NCI-H1092 treated with DMSO at 0.1 percent for 48 hours (cell line): ENCODE measurements at places on chromosomes 2 and 18.

DNA sequence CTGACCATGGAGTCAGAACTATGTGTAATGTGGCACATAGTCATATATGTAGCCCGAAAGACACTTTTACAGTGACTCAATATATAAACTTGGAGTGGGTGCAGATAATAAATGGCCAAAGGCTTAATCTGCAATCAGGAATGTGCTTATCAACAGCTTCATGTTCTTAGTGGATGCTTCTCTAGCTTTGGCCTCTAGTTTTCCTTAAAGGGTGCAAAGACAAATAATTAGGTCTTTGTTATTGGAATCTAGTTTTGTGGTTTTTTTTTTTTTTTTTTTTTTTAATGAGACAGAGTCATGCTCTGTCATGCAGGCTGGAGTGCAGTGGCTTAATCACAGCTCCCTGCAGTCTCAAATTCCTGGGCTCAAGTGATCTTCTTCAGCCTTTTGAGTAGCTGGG, 625.6 kb downstream of the EPHA4 start:
- DNase-seq, result no peak

- no peak for DNase-seq
These were observed 112.0 kb downstream of the EXOC6B start for GRCh38 chr2:72713857-72714256.

GRCh38 chr2:42922790-42923579, 130.6 kb upstream of the HAAO start:
- no peak for DNase-seq

DNA sequence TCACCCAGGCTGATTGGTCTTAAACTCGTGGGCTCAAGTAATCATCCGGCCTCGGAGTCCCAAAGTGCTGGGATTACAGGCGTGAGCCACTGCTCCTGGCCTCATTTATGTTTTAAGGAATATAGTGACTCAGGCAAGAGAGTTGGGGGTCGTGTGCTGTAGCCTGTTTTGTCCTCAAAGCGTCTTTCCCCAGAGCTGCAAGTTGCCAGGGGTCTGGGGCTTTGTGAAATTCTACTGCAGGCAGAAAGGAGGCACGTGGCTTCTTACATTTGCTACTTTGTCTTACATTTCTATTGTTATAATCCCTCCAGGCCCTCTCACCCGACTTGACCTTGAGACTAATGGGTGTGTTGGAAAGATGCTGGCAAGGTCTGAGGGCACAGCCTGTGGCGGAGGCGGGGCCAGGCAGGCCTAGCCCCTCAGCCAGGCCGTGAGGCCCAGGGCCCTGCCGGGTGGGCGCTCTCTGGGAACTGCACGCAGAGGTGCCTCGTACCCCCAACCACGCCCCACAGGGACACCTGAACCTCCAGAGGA, 85.8 kb upstream of the NDUFV2 start:
- no peak for DNase-seq

GRCh38 chr2:198084156-198084555, 279.8 kb downstream of the PLCL1 start:
- DNase-seq, result no peak

- no peak for DNase-seq
These were observed 409.1 kb downstream of the TNS1 start for GRCh38 chr2:217593732-217594131.

- no peak for DNase-seq
These were observed 135.5 kb downstream of the COMMD1 start for GRCh38 chr2:62040926-62041325.

DNA sequence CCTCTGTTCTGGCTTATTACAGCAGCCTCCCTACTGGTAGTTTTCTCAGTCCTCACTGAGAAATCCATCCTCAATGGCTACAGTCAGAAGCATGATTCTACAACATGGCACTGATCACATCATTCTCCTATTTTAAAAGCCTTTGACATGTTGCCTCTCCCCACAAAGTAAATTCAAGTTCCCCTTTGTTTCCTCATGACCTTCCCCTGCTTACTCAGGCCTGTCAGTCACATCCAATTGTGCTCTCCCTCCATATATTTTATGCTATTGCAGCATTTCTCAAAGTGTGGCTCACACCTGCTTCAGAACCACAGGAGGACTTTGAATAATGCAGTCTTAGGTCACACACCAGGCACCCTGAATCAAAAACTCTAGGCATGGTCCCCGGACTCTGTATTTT, 124.6 kb downstream of the SPOPL start:
- DNase-seq, result no peak

DNA sequence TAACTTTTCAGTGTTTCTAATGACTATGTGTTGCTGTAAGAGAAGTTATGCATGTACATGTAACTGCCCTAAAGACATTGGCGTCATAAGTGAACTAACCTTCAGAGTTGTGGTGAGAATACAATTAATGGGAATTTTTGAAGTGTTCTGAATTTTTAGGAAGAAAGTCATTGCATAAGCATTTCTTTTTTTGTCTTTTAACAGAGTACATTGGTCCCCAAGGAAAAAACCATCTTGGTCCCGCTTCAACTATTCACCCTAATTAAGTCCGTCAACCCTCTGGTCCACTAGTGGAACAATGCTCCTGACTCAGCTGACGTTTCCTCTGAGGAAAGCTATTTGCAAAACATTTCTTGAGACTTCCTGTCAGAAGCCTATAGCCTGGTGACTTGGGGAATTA, 41.1 kb upstream of the VIT start:
- DNase-seq, result no peak

DNA sequence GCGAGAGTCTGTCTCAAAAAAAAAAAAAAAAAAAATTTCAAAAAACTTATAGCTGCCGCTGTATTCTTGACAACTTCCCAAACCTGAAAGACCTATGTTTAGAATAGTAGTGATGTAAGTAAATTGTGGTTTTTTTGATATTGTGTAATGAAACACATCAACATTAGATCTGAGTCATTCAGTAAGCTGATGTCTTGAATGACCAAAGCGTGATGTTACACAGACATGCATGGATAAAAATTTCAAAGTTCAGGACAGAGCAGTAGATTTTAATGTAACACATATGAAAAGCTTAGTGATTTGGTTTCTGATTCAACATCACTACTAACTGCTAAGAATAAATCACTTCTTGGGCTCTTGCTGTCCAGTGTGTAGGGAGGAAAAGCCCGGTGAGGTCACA, 69.3 kb upstream of the MEX3C start:
- no peak for DNase-seq

GRCh38 chr2:19462256-19462645, 103.8 kb upstream of the OSR1 start:
- no peak for DNase-seq

DNA sequence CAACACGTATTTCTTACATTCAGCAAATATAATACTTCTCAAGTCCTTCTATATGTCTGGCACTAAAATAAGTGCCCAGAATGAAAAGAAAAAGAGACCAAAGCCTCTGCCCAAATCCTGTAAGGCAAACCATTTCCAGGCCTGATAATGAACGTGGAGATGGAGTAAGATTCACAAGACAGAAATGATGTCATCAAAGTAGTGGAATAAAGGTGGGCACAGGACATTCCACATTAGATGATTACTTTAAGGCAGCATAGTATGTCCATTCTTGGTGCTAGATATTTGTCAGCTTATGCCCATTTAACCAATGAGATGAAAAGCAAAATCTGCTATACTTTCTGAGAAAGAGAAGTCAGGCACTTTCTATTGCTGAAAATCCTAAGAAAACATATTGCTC, 38.5 kb downstream of the CNTNAP5 start:
- no peak for DNase-seq

DNA sequence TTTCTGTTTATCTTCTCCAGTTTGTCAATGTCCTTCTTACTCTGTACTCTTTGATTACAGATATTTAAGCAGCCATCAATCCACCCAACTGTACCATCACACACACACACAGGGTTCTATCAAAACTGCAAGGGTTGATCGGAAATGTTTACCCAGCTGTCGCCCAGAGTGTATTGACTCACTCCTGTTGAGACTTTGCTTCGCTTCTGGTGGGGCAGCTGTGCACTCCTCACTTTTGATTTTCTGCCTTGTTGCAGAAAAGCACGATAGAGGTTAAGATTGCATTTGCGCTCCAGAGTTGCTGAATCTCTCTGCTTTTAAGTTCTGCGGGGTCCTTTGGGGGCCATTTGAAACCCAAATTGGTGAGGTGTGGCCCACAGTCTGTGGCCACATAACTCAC, 216.2 kb downstream of the SETBP1 start:
- peak; percentile 97 for DNase-seq

GRCh38 chr2:228987441-228988155, 283.5 kb downstream of the PID1 start:
- DNase-seq, result no peak

DNA sequence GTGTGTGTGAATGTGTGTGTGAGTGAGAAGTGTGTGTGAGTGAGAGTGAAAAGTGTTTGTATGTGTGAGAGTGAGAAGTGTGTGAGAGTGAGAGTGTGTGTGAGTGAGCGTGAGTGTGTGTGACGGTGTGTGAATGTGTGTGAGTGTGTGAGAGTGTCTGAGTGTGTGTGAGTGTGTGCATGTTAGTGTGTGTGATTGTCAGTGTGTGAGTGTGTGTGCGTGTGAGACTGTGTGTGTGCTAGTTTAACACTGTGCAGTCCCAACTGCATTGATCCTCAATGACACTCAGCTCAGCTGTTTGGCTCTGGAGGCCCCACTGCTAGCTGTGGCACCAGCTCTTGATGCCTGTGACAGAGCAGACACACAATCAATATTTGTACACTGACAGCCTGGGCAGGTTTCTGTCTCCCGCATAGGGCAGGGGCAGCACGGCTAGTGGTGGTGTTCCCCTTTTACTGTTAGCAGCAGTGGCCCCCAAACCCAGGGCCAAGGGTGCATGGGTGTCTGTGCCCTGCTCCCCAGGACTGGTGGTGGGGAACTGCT, 135.0 kb downstream of the INHBB start:
- DNase-seq, result no peak

DNA sequence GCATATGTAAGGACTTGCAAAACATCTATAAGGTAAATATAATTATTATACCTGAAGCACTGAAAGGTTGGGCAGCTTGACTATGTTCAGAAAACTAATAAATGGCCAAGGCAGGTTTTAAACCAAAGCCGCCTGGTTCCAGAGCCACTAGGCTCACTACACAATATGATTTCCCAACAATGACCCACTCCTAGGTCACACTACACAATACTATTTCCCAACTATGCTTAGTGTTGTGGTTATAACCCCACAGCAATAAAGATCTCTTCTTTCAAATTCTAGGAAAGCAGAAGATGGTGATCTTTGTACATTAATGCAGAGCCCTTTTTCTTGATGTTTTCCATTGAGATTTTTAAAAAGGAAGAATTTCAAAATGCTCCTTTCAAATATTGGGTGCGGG, 180.4 kb downstream of the CYRIA start:
- DNase-seq, result no peak

- no peak for DNase-seq
These were observed 17.5 kb downstream of the SERTAD2 start for GRCh38 chr2:64635976-64636911.

- DNase-seq, result no peak
These were observed 18.8 kb upstream of the DTNB start for GRCh38 chr2:25692143-25692542.

GRCh38 chr18:6951336-6952090, 166.1 kb downstream of the LAMA1 start:
- DNase-seq, result no peak

- DNase-seq, result no peak
These were observed 276.4 kb upstream of the CXCR4 start for GRCh38 chr2:136394136-136395060.

DNA sequence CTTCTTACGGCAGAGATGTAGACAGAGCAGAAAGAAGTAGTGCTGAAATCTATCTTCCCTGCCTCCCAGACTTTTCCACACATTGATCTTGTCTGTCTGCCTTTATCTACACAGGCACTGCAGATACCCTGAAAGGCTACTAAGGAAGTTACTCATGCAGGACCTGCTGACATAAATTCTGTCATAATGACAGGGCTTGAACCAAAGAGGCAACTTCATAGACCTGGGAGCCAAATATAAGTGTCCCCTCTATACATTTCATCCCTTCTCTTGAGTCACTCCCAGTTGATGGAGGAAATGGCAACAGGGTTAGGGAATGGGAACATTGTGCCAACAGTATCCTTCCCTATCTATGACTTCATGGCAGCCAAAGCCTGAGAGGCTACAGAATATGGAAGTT, 157.5 kb downstream of the TNS1 start:
- no peak for DNase-seq

GRCh38 chr2:85257970-85258605, 69.7 kb downstream of the TGOLN2 start:
- no peak for DNase-seq

GRCh38 chr2:72138011-72138881, 9.4 kb downstream of the CYP26B1 start:
- DNase-seq, result no peak

- no peak for DNase-seq
These were observed 1.5 kb downstream of the ZFAND2B start for GRCh38 chr2:219207884-219208740.

GRCh38 chr2:94958245-94958644, 67.3 kb upstream of the MAL start:
- DNase-seq, result no peak

- DNase-seq, result no peak
These were observed 100.5 kb downstream of the KCNF1 start for GRCh38 chr2:11012131-11012693.

GRCh38 chr2:120678251-120678650, 57.4 kb upstream of the GLI2 start:
- DNase-seq, result peak; percentile 28

DNA sequence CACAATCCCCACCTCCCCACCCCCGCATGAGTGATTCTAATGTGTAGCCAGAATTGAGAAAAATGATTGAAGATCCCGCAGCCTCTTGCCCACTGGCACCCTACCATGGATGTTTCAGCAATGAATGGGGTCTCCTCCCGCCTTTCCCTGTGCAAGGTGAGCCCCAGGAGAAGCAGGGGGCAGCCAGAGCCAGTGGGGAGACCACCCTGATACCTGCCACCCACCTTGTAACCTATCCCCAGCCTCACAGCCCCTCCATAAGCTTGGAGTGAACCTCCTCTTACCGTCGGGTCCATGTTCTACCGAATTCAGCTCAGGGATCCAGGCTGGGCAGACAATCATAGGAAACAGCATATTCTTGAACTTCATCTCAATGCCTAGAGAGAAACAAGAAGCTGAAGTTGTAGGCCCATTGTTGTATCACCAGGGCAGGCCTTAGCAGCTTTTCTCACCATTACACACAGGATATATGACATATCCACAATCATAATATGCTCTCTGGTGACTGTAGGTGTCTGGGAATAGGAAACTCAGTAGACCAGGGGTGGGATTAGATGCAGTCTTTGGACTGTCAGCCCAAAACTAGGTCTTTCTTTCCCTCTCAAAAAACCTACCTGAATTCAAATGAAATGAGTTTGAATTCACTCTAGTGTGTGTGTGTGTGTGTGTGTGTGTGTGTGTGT, 30.9 kb downstream of the XDH start:
- DNase-seq, result no peak

- DNase-seq, result no peak
These were observed 9.4 kb upstream of the GPR17 start for GRCh38 chr2:127636248-127637235.

DNA sequence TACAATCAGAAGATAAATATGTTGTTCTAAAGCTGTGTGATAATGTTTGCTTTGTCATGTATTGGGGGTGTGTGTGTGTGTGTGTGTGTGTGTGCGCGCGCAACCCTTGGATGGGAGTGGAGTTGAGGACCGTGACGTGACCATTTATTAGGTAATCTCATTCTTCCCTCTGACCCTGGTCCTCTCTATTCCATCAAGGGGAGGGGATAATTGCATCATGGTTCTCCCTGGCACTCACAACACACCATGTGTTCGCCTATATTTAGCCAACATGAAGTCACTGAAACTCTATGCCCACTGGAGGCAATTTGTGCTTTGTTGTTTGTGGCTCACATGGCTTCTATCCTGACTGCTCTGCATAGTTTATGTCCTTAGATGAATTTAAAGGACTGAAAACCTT, 79.8 kb upstream of the LRPPRC start:
- no peak for DNase-seq

GRCh38 chr2:128304715-128305554, 13.7 kb downstream of the HS6ST1 start:
- DNase-seq, result peak; percentile 60
